ENCODE measurements at places on chromosomes 3 and 15.

DNA sequence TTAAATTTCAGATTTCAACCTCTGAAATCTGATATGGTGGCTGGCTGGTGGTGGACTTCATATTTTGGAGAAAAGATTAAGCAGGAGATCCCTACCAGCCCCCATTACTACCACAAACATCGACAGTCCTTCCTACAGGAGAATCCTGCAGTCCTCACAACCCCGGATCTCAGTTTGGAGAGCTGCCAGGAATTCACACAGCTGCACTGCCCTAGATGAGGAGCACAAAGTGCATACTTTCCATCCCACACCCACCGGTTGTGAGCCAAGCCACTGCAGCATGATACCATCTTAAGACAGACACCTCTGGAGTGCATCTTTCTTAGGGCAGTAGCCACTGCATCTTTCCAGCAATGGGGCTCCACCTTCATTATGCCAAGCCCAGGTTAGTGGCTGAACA, 185.5 kb upstream of the GPR149 start:
- no peak for DNase-seq

- no peak for DNase-seq
Observed at GRCh38 chr3:63679186-63679585, 26.7 kb downstream of the SNTN start.

DNA sequence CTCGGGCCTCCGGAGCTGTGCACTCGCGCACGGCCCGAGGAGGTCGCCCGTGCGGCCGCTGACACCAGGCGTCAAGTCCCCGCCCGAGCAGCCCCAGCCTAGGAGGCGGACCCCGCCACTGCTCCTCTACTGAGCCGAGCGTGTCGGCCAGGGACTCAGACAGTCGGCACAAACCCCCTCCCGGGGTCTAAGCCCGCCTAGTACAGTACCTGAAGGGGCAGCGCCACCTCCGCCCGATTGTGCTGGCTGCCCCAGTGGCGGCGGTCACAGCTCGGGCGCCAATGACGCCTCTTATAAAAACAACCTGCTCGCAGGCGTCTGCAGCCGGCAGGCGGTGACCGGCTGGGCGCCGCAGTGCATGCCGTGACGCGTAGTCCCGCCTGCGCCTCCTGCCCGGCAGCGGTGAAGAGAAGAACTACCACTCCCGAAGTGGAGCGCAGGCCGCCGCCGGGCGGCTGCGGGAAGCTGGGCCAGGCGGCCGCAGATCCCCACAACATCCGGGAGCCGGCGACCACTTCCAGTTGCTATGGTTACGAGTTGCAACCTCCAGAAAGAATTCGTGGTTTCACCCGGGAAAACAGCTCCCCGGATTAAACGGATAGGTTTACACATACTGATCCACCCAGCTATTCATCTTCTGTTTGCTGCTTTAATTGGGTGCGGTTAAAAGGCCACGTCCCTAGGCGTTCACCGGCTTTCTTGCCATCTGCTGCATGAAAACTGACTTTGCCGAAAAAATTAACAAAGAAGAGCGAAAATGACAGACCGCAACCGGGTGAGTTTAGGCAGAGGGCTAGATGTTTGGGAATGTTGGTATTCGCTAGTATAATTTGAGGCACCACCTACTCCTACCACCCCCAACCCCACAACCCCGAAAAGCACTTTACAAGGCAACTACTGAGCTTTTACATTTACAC, at the start of the genes CCPG1 and PIERCE2:
TSS of gene CCPG1 (minus strand) at position 348 of the 917 bp plus-strand sequence. CDS start 18,935 bp downstream, outside the sequence.
TSS of gene PIERCE2 (plus strand) at position 484 of the 917 bp plus-strand sequence. CDS start at position 758, 274 bp downstream.
- DNase-seq = peak; percentile 65

- no peak for DNase-seq
Observed at GRCh38 chr3:110804856-110805255, 266.8 kb upstream of the NECTIN3 start.

DNA sequence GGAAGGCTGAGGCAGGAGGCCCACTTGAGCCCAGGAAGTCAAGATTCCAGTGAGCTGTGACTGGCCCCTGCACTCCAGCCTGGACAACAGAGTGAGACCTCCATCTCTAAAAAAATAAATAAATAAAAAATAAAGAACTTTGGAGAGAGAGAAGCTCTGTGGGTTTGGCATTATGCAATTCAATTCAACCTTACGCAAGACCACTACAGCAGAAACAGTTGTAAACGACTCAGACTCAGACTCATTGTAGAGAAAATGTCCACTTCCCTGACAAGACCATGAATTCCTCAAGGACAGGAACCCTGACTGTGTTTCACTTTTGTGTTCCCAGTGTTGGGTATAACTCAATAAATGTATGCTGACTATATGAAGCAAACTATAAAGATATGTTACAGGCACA, 90.3 kb upstream of the C3orf80 start:
- no peak for DNase-seq

DNA sequence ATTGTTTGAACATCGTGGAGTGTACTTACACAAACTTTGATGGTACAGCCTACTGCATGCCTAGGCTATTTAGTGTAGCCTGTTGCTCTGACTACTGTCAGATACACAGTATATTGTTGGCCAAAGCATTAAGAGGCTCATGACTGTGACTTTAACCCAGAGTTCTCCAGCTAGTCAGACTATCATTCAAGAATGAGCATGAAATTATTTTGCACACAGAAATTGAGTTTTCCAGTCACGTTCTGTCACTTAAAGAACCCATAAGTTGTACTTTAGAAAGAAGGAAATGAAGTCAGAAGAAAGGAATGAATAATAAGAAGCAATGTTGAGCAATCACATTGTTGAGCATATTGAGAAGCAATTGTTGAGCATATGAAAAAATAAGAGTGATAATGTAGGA, 37.6 kb upstream of the SLC22A13 start:
- DNase-seq = no peak

DNA sequence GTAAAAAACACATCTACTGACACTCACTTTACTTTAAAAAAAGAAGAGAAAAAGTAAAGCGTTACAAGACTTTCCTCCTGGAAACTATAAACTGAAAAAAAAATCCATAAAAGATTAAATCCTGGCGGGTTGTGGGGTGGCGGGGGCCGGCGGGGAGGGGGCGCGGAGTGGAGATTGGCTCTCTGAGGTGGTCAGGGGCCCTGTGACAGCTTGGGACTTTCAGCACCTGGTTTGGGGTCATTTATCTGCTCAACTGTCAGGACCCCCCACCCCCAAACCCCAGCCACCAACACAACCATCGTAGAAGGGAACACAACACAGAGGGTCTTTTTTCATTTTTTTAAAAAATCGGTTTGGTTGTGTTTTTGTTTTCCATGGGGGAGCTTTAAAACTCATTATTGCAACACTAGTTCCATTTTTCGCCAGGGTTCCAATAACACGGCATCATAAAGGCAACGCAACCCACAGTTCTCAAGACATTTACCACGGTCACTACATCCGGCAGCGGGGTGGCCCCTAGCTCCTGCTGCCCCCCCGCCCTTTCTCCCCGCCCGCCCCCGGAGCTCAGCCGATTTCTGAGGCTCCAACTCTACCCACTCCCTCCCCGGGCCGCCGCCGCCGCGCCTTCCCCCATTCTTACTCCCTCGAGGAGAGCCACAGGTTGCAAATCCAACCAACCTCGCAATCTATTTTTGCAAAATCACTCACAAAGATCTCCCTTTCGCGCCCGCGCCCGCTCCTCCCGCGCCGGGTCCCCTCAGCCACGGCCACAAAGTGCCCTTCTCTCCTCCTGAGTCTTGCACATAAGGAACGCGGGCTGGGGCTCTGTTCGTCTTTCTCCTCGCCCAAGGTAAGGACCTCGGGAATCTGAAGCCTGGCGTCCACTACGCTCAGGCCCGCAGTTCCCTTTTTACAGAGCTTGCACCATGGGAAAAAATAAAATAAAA, 1.8 kb downstream of the BCL6 start:
- DNase-seq = no peak

GRCh38 chr3:37227870-37228549, 53.6 kb upstream of the LRRFIP2 start:
- DNase-seq = no peak

- DNase-seq = no peak
Observed at GRCh38 chr3:189702066-189702646, 71.0 kb downstream of the TP63 start.

- no peak for DNase-seq
Observed at GRCh38 chr3:138439646-138440045, 5.2 kb downstream of the ESYT3 start.

GRCh38 chr3:67357610-67358458, 296.6 kb downstream of the SUCLG2 start:
- DNase-seq = no peak
